Nephron progenitor cell (in vitro differentiated cells): ENCODE measurements at places on chromosomes 1 and 21.

DNA sequence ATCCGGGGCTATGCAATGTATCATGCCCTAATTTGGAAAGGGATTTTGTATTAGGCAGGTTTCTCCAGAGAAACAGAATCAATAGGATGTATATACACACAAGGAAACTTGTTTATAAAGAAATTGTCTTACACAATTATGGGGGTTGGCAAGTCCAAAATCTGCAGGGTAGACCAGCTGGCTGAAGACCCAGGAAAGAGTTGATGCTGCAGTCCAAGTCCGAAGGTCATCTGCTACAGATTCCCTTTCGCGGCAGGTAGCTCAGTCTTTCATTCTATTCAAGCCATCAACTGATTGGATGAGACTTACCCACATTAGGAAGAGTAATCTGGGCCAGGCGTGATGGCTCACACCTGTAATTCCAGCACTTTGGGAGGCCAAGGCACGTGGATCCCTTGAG is 54.6 kb upstream of the CXADR start:
- DNase-seq, result no peak

DNA sequence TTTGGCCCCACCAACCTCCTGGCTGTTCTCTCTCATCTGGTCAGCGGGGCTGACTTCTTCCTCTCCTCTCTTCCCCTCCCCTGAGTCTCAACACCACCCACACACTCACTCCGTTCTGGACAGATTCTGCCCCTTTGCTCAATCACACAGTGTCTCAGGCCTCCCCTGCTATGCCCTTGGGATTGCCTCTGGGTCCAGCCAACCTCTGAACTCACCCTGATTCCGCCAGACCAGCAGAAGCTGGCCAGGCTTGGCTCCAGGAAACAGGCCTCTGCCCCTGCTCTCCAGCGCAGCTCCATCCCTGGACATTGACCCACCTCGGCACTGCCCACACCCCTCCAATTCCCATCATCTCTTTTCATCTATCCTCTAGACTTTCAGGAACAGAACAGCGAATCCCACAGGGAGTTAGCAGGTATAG is 22.1 kb downstream of the AHDC1 start:
- DNase-seq, result no peak

DNA sequence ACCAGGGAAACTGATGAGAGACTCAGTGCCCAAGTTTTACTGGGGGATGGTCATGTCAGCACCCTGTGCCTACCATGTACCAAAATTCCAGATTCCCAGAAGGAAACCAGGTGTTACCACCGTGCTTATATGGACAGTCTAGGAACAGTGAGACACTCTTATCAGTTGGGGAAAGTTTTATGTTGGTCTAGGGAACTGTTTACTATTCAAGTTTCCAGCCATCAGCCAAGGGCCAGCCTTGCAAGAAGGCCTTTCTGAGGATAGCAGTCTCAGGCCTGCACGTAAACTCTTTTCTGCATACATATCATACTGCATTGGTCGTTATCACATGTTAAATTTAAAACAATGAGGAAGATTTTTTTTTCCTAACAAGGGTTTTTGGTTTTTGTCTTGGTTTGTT is 12.6 kb downstream of the TMEM269 start:
- no peak for DNase-seq

DNA sequence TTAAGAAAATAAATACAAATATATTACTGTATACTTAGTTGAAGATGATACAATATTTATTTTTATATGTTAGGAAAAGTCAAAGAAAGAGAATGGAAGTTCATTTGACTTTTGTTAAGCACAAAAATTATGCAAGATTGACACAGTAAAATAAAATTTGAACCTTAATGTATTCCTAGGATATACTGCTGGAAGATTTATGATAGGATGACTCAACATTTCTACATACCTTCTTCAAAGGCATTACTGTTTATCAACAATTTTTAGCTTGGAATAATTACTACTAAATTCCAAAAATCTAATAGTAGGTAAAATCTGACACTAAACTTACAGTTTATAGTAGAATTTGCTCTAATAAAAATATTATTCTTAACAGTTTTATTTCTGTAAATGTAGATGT is 257.3 kb upstream of the ADAMTS5 start:
- no peak for DNase-seq

DNA sequence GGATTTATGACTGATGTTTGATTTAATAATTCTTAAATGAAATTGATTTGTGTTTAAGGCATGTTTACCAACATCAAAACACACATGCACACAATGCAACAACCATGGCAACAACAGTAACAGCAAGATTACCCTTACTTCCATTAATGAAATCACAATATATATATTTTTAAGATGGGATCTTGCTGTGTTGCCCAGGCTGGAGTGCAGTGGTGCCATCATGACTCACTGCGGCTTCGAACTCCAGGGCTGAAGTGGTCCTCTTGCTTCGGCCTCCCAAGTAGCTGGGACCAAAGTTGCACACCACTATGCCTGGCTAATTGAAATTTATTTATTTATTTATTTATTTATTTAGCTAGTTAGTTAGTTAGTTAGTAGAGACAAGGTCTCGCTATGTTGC is 27.7 kb downstream of the NEK7 start:
- no peak for DNase-seq

DNA sequence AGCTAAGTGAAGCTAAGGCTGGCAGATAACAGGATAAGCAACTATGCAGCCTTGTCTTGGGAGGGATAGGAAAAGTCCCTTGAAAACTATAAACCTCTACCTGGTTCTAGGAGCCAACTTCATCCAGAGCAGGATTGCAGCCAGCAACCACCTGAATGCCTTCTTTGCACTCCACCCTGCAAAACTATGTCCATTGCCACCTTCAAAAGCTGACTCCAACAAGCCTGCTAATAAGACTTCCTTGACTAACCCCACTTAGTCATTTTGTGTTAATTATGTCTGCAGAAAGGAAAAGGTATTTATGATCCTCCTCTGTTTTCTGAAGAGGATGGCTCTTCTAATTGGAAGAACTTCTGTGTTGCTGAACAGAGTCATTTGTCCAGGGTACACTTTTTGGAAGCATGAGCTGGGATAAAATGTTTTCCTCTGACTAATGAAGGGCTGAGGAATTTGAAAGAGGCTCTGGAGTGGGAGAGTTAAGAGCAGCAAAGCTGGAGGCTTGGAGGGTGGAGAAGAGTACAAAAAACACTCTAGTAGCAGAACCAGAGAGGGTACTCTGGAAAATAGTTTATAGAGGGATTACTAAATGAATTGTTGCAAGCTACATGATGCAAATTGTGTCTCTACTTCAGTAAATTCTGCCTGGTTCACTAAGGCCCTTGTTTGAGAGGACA is 9.6 kb upstream of the RIMKLA start:
- DNase-seq, result no peak

DNA sequence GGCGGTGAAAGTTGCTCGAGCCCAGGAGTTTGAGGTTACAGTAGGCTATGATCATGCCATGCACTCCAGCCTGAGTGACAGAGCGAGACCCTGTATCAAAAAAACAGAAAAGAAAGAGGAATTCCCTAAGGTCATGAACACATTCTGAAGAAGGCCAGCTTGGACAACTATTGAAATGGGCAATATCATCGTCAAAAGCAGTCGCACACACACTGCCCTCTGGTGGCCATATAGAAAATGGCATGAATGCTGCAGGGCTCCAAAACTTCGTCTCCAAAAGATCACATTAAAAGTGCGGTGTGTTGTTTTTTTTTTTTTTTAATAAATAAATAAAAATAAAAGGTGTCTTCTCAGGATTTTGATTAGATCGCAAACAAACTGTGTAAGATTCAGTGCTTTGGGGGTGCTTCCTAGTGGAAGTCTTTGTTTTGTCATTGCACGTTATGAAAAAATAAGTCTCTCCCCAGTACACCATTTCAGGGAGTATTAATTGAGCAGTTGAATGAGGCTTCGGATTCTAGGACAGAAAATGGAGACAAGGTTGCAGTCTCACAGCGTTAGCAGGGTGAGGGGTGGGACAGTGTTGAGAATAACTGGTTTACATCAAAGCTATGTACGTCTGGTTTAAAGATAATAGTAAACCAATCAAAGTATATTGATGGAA is 87.5 kb upstream of the FMN2 start:
- peak; percentile 28 for DNase-seq

DNA sequence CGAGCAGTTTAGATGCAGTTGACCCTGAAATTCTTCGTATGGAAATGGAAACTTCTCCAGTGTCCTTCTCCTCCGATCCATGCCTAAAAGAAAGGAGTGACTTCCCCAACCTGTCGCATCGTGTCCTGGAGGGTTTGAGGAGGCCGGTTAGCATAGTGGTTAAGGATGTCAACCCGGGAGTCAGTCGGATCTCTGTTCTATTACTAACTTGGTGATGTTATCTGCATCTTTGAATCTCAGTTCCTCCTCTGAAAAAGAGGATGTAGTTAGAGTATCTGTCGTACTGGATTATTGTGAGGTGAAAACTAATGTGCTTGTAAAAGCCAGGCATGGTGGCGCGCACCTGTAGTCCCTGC is 684 bp downstream of the ZBTB8B start:
- no peak for DNase-seq

DNA sequence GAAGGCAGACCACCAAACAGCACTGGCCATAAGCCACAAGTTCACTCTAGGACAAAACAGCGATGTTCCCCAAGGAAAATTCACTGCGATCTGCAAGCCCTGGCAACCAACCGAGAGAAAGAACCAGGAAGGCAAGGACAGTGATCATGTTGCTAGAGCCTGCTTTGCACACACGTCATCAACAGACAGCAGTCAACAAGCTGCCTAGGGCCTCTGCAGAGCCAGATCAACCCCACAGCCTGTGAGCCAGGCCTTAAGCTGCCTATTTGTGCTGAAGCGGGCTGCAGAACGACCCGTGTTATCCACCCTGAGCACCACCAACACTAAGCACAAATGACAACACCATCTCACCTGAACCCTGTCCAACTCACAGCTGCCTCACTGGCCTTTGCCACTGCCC is 6.2 kb upstream of the YRDC start:
- no peak for DNase-seq

DNA sequence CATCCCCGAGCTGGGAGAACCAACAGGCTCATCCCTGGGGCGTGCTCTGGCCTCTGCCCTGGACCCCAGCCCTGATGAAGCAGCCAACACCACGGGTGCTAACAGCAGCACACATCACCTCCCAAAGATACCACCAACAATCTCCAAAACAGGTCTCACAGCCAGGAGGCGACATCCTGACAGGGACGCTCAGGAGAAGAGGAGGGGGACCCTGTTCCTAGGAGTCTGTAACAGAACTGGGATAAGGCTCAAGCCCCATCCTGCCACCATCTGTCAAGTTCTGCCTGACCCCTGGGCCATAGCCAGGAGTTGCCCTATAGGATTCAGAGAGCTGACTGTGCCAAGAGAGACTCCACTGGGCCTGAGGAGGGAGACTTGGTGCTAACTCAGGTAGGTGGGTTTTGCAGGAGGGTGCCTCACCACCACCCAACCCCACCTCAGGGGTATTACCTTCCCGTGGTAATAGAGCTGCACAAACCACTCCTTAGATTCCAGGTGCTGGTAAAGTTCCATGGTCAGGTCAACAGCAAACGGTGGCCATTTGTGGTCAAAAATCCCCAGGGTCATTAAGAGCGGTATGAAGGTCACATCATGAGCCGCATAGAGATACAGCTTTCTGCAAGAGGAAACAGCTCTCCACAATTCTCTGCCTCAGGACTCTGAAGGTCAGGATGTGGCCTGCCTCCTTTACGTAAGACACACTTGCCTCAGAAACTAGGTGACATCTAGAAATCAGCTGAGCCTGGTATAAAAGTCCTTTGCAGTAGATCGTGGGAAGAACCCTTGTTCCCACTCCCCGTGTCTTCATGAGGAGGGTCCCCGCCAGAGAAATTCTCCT is 22.3 kb downstream of the ACP6 start:
- DNase-seq, result no peak

- no peak for DNase-seq
Observed at GRCh38 chr21:24939291-24939690, 668.0 kb downstream of the MRPL39 start.

DNA sequence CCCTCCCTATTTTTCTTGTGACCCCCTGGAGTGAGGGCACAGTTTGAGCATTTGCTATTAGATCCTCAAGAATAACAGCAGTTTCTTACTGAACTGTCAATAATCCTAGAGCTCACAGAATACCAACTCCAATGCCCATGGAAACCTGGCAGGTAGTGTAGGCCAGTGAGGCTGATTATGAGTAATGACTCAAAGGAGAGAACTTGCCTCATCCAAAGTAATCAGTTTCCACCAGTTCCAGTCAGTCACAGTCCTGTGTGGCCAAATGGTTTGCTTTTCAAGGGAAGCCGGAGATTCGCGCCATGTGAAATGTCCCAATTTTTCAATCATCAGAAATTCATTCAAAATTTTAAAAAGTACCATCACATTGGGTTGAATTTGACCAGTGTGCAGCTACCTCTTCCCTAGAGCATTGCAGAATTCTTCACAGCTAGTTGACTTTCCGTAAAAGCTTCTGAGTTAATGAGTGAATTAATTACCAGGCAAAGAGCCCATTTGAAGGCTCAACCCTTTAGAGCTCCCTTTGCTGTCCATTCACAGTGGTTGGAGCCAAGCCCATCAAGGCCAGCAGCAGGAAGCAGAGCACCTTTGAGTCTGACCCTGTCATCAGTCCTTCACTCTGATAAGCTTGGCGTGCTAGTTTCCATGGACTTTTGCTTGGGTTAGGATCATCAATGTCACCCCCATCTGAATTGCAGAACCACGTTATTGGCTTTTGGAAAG is 170.3 kb downstream of the KAZN start:
- DNase-seq, result no peak
